ENCODE measurements at places on chromosomes 2 and 18.

GRCh38 chr18:55665506-55665905 lies 77.5 kb upstream of the TCF4 start:
- DNase-seq: no peak

DNA sequence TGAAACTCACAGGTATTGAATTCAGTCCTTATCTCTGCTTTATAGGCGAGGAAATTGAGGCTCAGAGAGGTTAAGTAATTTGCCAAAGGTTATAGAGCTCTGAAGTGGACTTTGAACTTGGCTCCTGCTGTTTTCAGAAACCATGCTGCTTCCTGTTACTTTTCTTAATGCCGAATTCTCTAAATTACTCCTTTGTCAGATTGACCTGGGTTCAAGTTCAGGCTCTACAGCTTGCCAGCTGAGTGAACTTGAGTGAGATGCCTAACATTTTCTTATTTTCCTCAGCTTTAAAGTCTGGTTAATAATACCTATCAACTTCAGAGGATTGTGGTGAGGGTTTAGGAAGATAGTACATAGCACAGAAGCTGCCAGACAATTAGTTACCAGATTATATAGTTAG lies 3.4 kb downstream of the ASAP2 start:
- DNase-seq: no peak

GRCh38 chr2:26763019-26763418 lies 1.1 kb upstream of the SLC35F6 start:
- DNase-seq: no peak

- DNase-seq: no peak
These were observed 33.6 kb downstream of the LYPD6 start for GRCh38 chr2:149363958-149364357.

DNA sequence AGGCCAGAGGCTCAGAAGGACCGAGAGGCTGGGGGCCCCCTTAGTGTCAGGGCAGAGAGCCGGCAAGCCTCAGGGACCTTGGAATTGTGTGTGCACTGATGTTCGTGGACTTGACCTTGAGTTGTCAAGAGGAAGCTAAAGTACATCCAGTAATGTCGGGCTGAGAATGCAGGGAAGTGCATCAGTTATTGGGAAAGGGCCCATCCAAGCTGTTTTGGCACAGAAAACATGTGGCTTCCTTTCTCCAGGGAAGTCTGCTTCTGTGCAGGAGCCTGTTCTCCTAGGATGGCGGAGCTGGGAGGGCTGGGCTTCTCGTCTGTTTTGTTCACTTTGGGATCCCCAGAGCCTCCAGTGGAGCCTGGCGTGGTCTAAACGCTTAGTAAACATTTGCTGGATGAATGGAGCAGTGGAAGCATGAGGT lies 23.7 kb downstream of the ATOH8 start:
- DNase-seq: no peak

GRCh38 chr18:54734059-54734458 lies 94.2 kb upstream of the RAB27B start:
- no peak for DNase-seq

DNA sequence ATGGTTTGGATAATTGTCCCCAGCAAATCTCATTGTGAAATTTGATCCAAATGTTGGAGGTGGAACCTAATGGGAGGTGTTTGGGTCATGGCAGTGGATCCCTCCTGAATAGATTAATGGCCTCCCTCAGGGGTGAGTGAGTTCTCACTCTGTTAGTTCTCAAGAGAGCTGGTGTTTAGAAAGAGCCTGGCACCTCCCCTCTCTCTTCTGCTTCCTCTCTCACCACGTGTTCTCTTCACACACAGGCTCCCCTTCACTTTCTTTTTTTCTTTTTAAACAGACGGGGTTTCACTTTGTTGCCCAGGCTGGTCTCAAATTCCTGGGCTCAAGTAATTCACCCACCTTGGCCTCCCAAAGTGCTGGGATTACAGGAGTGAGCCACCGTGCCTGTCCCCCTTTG lies 111.6 kb upstream of the LTBP1 start:
- no peak for DNase-seq

GRCh38 chr18:46067438-46068007 lies 4.5 kb downstream of the PSTPIP2 start:
- no peak for DNase-seq

DNA sequence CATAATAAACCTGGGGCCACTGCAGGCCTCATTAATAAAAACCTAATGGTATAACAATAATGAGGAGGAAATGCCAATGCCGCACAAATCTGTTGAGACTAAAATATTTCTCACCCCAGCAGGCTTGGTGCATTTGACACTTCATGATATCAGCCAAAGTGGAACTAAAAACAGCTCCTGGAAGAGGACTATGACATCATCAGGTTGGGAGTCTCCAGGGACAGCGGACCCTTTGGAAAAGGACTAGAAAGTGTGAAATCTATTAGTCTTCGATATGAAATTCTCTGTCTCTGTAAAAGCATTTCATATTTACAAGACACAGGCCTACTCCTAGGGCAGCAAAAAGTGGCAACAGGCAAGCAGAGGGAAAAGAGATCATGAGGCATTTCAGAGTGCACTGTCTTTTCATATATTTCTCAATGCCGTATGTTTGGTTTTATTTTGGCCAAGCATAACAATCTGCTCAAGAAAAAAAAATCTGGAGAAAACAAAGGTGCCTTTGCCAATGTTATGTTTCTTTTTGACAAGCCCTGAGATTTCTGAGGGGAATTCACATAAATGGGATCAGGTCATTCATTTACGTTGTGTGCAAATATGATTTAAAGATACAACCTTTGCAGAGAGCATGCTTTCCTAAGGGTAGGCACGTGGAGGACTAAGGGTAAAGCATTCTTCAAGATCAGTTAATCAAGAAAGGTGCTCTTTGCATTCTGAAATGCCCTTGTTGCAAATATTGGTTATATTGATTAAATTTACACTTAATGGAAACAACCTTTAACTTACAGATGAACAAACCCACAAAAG lies 580.9 kb upstream of the TMEFF2 start:
- no peak for DNase-seq

- no peak for DNase-seq
These were observed 44.1 kb upstream of the IGFBP2 start for GRCh38 chr2:216588861-216589710.

DNA sequence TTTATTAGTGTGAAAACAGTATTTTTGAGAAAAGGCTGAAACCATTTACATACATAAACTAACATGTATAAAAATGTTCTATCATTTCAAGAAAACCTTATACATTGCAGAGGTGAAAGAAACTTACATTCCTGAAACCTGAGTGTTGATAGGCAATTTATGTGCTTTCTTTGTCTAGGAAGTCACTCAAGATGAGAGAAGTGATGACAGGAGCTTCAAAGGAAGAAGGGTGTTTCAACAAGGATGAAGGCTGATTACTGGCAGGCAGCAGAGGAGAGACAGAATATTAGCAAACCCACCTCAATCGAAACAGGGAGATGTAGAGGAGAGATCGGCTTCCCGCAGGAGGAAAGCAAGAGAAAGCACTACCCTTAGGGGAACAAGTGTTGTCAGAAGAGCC lies 124.9 kb downstream of the PRELID3A start:
- no peak for DNase-seq

GRCh38 chr18:58429442-58429841 lies 199.4 kb downstream of the ALPK2 start:
- no peak for DNase-seq

- no peak for DNase-seq
These were observed 83.6 kb downstream of the MREG start for GRCh38 chr2:215929602-215930335.

- DNase-seq: no peak
These were observed 67.1 kb upstream of the YWHAQ start for GRCh38 chr2:9697909-9698308.

DNA sequence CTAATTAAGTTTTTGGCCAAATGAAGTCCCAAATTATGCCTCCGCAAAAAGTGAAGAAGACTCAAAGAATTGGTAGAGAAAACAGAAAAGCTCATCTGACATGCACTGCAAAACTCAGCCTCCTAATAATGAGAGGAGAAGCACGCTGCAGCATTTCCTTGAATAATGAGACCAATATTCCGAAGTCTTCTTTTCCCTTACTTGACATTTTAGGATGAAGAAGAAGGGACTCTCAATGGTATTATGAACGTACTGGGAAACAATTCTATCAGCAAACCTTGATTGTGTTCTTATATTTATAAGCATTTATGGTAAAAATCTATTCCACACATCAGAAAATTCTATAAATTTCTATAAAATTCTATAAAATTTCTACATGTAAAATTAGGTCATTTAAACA lies 733.9 kb upstream of the ACVR2A start:
- DNase-seq: no peak

DNA sequence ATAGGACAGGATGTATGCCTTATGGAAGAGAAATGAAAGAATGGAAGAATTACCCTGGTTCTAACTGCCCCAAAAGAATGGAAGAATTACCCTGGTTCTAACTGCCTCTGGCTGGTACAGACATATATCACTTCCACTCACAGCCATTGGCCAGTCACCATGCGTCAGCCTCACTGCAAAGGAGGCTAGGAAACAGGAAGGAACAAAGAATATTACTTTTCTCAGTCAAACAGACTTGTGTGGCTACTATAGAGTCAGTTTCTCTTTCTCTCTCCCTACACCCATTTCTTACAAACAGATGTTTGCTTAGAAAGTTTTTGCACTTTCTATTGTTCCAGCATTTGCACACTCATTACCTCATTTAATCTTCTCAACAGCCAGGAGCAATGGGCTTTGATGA lies 1111.1 kb upstream of the KLHL29 start:
- no peak for DNase-seq

DNA sequence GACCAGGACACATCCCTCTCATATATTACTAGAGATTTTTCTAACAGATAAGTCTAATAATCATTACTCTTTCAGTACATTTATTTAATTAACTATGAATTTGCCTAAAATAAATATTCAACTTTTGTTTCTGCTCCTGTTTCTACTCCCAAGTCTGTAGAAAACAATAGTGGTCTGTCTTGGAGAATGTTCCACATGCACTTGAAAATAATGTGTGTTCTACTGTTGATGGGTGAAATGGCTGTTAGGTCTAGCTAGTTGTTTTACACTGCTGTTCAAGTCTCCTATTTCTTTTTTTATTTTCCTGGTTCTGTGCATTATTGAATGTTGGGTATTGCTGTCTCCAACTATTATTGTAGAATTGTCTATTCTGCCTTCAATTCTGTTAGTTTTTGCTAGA lies 47.2 kb downstream of the SPOPL start:
- no peak for DNase-seq

DNA sequence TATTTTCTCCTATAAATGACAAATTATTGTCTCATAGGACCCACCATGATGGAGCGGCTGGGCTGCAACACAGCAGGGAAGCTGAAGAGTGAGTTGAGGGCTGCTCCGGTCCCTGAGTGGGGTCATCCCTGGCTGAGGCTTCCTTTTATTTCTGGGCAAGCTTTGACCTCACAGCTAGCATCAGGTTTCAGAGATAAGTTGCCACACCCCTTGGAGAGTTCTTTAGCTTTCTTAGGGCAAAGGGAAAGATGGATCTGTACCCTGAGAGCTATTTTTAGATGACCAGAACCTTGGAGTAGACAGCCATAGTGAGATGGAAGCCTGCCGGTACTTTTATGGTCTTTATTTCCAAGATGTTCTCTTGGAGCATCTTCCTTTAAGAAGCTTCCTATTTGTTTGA lies 11.5 kb downstream of the MYL1 start:
- DNase-seq: no peak

DNA sequence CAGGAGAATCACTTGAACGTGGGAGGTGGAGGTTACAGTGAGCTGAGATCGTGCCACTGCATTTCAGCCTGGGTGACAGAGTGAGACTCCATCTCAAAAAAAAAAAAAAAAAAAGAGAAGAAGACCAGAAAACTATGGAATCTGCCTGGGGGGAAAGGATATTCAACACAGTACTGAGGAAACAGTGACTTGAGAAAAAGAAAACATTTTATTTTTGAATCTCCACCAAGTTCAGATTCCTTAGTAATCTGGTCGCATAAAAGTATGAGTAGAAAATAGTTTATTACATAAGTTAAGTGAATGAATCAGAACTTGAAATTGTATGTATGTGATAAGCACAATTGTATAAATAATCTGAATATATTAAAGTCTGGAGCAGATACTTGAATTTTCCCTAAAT lies 13.0 kb upstream of the HAT1 start:
- no peak for DNase-seq

GRCh38 chr18:78429127-78430108 lies 550.2 kb upstream of the SALL3 start:
- DNase-seq: no peak

- DNase-seq: peak; percentile 45
These were observed 680 bp upstream of the LBH start for GRCh38 chr2:30230497-30231211.

GRCh38 chr2:40434731-40435271 lies 17.1 kb downstream of the SLC8A1 start:
- DNase-seq: no peak

GRCh38 chr2:38093527-38094165 lies 17.7 kb upstream of the CYP1B1 start:
- DNase-seq: no peak

DNA sequence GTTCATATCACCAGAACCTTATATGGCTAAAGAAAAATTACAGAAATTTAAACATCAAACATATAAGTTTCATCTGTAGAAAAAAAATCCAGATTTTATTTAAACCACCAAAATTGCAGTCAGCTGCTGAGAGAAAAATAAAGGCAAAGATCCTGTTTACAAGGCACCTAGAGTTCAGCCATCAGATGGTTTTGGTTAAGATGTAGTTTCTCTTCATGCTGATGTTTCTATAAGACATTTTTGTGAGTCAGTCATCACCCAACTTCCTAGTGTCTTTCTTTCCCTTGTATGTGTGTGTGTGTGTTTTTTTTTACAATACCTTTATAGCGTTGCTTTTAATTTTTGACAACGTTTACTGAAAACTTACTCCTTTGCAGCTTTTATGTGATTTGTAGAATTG lies 26.1 kb upstream of the MMADHC start:
- no peak for DNase-seq

DNA sequence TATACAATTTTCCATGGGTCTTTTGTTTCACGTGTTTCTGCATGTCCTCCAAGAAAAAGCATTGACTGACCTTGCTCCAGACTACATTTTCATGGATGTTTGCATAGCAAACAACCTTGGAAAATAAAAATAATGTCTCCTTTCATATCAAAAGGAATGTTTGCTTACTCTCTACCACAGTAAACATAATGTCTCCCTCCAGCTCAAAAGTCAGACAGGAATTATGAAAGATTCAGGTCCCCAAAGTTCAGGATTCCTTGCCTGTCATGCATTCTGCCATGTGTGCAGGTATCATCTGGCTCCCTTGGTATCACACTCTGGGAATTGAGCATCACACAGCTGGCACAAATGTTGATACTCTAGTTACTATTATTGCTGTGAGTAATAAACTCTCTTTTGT lies 103.1 kb upstream of the ZC3H15 start:
- DNase-seq: no peak

- no peak for DNase-seq
These were observed 27.7 kb downstream of the IMPA2 start for GRCh38 chr18:12008842-12009580.

DNA sequence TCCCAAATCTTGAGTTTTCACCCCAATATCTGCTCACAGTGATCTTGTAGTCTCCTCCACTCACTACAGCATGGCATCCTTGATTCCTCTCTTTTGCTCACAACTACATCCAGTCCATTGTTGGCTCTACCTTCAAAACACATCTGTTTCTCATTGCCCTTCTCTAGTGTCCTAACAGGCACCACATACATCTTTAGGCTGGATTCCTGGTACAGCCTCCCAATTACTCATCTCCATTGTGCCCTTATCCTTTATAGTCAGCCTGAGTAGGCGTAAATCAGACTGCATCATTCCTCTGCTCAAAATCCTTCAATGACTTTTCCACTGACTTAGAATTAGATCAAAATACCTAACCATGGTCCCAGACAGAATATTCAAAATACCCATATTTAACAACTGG lies 10.7 kb upstream of the TAF1B start:
- no peak for DNase-seq

GRCh38 chr2:241256168-241256545 lies 59.3 kb downstream of the HDLBP start:
- DNase-seq: no peak
